ENCODE measurements at places on chromosomes 2 and 18.

GRCh38 chr2:184032983-184033382, 565.3 kb upstream of the ZNF804A start:
- DNase-seq, result no peak

GRCh38 chr2:120631724-120632123, 103.9 kb upstream of the GLI2 start:
- no peak for DNase-seq

DNA sequence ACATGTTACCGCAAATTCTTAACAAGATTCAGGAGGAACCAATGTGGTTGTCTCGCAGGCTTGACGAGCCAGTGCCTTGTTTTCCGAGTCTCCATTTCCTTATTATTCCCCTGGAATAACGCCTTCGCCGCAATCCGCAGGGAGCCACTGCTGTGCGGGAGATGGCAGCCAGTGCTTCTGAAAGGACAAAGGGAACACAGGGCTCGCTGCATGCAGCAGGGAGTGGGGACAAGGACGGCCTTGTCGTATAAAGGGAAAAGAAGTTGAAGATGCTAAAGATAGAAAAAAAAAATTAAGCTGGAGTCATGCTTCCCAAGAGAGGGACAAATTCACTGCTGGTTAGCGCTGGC, 221.4 kb downstream of the NDUFA10 start:
- DNase-seq, result no peak

GRCh38 chr2:217746808-217747207, 256.0 kb downstream of the TNS1 start:
- DNase-seq, result no peak

- no peak for DNase-seq
These were observed 138.0 kb downstream of the CTIF start for GRCh38 chr18:48676756-48677368.

DNA sequence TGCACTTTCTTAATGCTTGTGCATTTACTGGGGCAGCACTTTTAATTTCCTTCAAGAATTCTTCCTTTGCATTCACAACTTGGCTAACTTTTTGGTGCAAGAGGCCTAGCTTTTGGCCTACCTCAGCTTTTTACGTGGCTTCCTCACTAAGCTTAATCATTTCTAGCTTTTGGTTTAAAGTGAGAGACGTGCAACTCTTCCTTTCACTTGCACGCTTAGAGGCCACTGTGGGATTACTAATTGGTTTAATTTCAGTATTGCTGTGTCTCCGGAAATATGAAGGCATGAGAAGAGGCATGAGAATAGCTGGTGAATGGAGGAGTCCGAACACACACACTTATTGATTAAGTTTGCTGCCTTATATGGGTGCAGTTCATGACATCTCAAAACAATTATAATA, 354.1 kb downstream of the DLGAP1 start:
- no peak for DNase-seq

DNA sequence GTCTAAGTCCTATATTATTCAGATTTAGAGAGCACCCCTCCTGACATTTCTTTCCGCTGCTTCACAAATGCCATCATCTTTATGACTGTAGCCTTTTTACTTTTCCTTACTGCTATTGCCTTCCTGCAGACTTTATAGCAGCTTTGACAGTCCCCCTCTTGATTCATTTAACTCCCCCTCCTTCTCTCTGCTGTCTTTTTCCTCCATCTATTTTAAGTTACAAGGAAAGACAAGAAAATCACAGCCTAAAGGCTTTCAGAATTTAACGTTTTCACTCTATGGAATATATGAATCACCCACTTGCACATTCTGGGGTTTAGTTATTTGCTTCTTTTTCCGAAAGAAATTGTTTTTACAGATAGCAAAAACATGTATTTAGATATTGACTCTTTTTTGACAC, 183.4 kb upstream of the SETBP1 start:
- DNase-seq, result no peak

DNA sequence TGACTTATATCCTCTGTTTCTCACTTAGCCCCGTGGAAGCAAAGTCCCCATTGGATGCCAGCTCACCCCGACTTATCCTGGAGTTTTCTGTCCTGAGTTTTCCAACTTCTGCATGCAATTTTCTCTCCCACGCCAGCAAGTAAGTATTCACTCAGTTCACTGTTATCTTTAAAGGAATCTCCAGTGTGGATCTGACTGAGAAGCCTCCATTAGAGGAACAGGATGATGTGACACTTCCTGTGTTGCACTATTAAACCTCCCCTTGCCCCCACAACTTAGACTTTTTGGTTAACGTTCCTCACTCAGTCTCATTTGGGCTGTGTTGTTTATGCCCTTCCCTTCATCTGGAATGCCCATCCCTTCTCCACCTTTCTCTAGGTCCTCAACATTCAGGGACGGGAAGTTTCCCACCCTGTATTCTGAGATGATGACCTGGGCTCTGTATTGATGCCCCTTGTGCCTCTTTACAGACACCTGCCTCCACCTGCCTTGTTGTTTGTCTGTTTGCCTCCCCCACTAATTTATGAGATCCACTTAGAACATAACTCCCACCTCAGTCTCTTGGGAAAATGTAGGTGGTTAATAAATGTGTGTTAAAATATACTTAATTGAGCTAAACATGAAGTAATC, 536.1 kb upstream of the RAB6C start:
- no peak for DNase-seq

GRCh38 chr2:179538406-179539123, 273.9 kb upstream of the SESTD1 start:
- DNase-seq, result no peak

DNA sequence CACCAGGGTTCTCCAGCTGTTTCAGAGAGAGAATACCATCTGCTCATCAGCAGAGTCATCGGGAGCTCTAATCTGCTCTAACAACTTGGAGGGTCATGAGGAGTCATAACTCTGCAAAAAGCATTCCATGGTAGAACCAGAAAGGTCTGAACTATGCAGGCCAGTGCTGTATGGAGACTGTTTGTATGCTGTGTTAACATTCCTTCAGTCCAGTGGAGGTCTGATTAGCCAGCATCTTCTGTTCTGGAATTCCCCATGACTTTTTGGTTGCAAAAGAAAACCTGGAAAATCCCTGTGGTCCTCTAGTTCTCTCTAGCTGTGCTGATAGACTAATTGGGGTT, 9.4 kb upstream of the ITGB6 start:
- peak; percentile 95 for DNase-seq

GRCh38 chr2:25505622-25506021, 163.9 kb upstream of the DNMT3A start:
- DNase-seq, result no peak

DNA sequence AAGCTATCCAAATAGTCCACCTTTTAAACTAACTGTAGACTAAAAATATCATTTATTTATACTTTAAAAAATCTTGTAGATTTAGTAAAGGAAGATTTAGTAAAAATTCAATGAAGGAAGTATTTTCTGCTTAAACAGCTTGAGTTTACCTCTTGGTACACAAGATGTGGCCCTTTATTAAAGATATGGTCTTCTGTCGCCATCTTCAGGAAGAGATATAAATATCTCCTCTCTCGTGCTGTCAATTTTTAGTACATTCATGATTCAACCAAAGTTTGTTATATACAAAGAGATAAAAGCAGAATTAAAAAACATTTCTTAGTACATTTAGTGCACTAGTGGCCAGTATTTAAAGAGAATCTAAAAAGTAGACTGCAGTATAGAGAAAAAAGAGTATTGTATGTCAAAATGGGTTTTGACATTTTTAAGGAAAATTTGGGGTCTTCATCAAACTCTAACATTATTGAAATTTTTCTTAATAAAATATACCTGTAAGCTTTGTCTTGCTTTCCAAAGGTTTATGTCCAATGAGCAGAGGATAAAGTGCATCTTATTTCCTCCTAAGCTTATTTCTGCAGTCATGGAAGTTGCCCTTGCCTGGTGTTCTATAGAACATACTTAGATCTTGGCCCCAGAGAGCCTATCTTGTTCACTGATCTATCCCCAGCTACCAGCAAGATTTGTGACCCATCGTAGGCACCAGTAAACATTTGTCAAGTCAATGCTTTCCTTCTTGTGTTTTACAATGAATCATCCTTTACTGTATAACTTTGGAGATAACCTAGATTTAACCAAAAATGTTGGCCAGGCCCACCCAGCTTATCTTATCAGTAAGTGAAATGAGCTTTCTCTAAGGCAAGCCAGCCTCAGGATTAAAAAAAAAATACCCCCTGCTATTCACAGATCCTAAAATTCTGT, 18.5 kb upstream of the EML6 start:
- no peak for DNase-seq

GRCh38 chr2:29182920-29183319, 67.7 kb downstream of the CLIP4 start:
- DNase-seq, result no peak

GRCh38 chr2:32242331-32242730, 22.4 kb downstream of the NLRC4 start:
- no peak for DNase-seq

DNA sequence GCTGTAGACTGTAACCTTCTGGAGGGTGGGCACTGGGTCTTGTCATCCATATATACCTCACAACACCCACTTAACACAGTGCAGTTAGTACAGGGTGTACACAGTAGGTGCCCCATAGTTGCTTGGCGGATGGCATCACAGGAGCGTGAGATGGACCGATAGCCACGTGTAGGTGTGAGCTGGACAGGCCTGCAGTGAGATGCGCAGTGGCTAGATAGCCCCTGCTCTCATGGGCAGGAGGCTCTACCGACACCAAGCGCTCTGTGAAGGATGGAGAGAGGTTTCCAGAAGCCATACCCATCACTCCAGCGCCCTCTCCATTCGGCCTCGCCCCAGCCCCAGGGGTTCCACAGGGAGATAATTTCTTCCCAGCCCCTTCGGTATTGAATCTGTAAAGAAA, 49.5 kb downstream of the CAPN13 start:
- DNase-seq, result no peak

- DNase-seq, result no peak
These were observed 62.0 kb upstream of the CAB39 start for GRCh38 chr2:230650585-230651137.

DNA sequence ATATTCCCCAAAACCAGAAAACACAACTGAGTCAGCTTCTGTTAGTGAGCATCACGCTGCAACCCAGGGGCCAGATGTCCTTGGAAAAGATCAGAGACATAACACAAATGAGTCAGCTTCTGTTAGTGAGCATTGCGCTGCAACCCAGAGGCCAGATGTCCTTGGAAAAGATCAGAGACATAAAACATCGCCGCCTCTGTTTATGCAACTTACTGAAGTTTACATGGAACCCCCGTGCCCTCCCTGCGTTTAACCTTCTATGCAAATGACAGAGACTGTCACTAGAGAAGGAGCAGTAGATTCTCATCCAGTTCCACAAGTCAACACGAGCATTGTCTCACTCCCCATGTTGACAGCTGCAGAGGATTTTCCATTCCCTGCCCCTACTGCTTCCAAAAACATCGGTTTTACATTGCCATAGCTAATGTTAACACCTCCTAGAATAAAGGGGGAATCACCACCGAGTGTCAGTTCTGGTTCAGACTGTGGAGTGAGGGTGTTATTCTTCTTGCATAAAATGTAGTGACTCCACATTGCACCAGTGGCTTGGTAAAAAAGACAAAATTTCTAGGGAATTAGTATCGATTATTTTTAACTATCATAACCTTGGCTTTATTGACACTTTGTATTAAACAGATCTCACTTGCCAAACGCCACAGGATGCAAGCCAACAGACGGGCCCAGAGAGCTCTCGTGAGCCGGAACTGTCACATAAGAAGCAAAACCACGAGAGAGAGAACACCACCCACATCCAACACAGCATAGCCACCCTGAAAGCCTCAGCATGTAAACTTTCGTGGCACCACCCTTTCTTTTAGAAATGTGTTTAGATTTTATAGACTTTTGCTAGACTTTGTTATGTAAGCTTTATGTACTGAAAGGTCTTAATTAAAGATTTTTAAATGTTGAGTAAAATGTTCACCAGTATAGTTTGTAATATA, 87.7 kb downstream of the SH3YL1 start:
- DNase-seq, result no peak

Data from epithelial cell of proximal tubule (primary cell).